ENCODE measurements at places on chromosomes 1 and 21.
A peak's percentile ranks its signal among the peaks of the same experiment; 100 is the strongest.

DNA sequence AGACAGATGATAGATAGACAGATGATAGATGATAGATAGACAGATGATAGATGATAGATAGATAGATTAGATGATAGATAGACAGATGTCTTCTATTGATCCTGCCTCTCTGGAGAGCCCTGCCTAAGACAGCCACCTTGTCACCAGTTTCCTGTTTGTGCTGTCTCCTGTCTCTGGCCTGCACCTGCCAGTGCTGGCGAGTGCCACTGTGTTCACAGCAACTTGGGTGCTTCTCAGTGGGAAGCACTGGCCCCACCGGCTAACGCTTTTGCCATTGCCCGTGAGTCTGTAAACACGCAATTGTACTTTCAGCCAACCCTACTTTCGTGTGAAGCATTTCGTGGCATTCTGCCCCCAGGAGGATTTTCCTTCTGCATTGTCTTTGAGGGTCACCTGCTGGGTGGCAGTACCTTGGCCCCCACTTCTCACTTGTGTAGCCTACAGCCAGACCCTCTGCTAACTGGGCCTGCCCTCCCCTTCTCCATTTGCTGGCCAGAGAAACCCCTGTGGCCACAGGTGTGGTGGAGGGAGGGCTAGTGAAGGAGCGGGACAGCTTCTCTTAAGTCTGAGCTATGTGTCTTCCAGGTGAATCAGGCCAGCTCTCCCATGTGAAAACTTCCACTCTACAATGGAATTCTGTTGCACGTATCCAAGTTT lies 23.4 kb upstream of the PDE9A start:
- DNase-seq = no peak

DNA sequence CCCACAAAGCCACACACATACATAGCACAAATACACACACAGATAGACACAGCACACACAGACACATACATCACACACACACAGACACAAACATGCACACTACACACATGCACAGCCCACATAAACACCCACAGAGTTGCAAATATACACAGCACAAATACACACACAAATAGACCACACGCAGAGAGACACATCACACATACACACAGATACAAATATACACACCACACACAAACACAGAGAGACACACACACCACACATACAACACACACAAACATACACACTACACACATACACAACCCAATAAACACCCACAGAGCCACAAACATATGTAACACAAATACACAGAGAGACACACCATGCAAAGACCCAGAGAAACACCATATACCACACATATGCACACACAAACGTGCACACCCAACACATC lies 154.9 kb downstream of the GLUL start:
- no peak for DNase-seq

- DNase-seq = no peak
These were observed 125.6 kb upstream of the LMO4 start for GRCh38 chr1:87202922-87203655.

GRCh38 chr1:153790313-153790965 lies 15.2 kb downstream of the SLC27A3 start:
- no peak for DNase-seq

GRCh38 chr1:117067533-117068370 lies 7.6 kb downstream of the TTF2 start:
- DNase-seq = peak; percentile 42

All from stimulated activated CD4-positive, alpha-beta T cell treated with anti-CD3 and anti-CD28 coated beads, Interleukin-2, amount 100 ng/mL, for 48 hours (primary cell).